NCI-H1694 (cell line): ENCODE measurements at places on chromosomes 1 and 21.

DNA sequence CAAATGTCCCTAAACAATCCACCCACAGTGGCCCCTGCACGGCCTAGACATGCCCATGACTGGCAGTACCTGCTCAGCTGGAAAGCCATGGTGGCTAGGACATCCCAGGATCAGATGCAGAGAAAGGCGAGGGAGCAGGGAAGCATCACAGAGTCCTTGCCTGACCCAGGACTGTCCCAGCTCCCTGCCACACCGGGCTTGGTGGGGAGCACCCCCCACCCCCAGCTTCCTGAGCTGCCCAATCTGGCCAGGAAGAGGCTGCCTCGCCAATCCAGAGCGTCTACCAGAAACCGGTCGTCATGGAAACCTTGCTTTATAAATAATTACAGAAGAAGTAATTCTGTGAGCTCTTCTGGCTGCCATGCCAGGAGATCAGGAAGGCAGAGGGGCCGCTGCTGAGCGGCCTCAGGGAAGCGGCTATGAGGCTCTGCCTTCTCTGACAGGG is 34.8 kb downstream of the ACOT7 start:
- no peak for DNase-seq

DNA sequence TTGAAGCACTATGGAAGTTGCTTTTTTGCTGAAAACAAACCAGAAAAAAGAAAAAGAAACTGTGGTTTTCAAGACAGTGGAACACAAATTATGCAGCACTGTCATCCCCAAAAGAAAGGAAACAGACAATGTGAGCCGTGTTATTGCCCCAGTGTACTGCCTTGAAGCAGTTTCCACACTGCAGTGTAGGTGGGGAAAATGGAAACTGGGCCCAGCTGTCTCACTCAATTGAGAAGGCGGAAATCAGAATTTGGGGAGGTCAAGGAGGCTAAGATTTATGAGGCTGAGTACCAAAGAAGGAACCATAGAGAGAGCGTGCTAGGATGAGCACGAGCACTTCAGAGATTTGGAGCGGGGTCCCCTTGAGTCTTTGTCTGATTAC is 55.5 kb downstream of the MPZL1 start:
- DNase-seq = no peak

DNA sequence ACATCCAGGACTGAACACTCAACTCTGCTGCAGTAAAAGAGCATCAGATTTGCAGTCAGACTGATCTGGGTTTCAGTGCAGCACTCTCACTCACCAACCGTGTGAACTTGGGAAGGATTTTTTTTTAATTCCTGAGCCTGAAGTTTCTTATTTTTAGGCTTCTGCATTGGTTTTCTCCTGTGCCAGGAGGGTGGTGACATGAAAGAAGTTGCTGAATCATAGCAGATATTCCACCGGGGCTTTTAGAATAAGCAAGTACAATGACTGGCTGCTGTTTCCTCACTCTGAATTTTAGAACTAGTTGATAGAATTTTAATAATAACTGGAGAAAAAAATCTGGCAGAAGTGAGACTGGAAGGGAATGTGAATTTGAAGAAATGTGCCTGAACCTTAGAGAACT is 11.6 kb downstream of the ADAM30 start:
- no peak for DNase-seq

- no peak for DNase-seq
Measured at GRCh38 chr1:239123260-239123659, 263.1 kb upstream of the CHRM3 start.

DNA sequence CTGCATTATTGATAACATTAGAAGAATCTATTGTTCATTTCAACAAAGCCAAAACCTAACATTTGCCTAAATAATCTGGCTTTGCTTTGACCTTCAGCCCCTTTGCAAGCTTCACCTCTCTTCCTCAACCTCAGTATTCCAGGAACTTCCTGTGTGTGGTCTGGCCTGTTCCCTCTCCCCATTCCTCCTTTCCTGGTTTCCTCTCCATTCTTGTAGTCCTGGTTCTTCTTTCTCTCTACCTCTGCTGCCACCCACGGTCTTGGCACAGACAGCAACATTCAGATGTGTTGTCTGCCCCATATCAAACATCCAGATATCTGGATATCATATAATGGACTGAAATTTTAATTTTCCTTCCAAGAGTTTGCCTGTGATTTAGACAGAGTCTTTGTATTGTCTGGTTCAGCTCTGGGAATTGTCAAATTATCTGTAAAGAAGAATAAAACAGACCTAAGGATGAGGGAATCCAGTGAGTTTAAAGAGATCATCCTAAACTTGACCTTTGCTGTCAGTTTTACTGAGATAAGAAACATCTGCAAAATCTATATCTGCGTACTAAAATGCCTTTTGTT is 148.1 kb upstream of the KCTD3 start:
- DNase-seq = no peak

- DNase-seq = no peak
Measured at GRCh38 chr1:166322470-166322869, 155.7 kb upstream of the FAM78B start.

DNA sequence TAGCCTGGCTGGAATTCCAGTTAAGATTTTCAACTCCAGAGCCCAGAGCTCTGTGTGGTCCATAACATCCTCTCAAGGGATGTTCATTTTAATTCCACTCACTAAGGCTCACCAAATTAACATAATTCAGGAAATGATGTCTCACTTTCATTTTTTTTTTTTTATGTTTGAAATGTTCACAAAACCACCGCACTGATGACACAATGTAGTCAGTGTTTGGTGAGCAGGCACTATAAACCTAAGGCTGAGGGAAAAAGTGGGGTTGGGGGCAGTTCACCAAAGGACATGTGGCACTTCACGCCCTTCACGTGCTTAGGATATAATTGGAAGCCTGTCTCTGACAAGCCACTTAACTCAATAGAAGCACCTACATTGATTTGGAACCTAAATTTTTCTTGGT is 177.3 kb upstream of the CAMK1G start:
- no peak for DNase-seq

GRCh38 chr1:246335151-246335550 is 171.9 kb downstream of the SMYD3 start:
- DNase-seq = no peak

- no peak for DNase-seq
Measured at GRCh38 chr1:183098317-183098716, 75.1 kb downstream of the LAMC1 start.

DNA sequence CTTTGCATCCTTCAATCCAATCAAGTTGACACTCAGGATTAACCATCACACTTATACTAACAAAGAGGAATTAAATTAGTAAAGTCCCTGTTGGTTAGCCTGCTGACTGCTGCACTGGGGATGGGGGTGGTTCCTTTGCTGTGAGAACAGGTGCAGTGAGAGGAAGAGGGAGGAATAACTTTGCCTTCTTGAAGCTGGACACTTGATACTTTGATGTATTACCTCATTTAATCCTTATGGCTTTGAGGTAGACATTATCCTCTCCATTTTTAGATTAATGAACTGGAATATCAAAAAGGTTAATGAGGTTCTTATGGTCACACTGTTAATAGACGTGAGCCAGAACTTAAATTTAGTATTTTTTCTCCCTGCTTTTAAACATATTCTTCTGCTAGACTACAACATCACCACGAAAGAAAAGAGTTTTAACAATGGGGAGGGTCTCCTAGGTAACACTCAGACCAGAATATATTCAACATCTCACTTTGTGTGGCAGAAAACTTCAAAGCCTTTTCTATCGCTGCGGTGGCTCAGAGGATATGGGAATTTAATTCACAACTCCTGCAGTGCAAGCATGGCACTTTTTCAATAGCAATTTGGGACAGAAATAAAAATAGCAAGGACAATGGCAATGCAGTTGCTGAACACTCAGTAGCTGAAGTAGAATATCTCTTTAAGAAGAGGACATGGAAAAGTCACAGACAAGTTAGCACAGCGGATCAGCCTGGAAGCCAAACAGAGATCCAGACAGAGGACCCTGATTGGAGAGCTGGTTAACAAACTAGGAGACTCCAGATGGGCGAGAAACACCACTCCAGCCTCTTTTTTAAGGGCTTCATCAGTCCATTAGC is 68.8 kb upstream of the DNAH14 start:
- no peak for DNase-seq

DNA sequence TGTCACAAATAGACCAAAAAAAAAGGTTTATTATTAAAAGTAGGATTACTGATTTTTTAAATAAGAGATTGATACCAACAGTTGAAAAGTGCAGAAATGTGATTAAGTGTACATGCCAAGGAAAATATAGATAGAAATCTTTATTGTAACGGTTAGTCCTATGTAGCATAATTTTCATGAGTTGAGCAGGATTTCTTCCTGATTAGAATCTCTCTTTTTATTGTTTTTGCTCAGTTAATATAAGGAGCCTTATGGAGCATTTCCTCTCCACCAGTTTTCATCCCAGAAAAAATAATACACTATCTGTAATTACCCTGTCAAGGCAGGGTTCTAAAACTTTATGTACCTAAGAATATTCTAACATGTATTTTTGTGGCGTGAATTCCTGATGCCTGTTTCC is 23.4 kb downstream of the CAPZA1 start:
- DNase-seq = no peak

DNA sequence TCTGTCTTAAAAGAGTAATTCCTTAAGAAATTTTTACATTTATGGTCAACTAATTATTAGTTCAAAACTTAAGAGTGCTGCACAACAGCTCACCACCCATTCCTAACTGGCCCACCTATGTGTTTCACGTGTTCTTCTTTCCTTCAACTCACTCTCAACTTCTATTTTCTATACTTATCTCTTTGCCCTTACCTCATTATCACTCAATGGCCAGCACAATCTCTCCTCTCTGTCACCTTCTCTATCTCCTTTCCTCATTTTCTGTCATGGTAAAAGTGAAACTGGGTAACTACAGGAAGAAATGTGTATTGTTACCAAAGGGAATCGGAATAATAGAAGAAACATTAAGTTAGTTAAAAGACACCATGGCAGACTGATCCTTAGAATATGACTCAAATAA is 43.1 kb downstream of the DENND1B start:
- no peak for DNase-seq
